ENCODE measurements at places on chromosomes 12 and 14.

- DNase-seq: no peak
Observed at GRCh38 chr12:57225680-57226210, 3.8 kb upstream of the SHMT2 start.

GRCh38 chr14:100893760-100894159, 9.8 kb downstream of the RTL1 start:
- no peak for DNase-seq

DNA sequence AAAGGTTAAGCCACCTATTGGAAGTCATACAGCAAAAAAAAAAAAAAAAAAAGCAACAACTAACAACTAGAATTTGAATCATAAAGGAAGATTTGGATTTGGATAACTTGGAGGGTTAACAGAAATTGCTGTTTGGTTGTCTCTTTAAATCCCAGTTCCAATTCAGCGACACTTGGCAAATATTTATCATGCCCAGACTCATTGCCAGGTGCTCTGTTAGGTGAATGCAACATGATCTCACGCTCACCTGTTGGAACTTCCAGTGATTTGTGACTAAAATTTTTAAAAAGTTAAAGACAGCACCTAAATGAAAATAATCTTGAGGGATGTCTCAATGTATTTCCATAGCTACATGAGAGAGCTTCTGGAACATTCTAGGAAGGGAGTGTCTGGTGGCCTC, 103.7 kb downstream of the TBX3 start:
- peak; percentile 12 for DNase-seq

DNA sequence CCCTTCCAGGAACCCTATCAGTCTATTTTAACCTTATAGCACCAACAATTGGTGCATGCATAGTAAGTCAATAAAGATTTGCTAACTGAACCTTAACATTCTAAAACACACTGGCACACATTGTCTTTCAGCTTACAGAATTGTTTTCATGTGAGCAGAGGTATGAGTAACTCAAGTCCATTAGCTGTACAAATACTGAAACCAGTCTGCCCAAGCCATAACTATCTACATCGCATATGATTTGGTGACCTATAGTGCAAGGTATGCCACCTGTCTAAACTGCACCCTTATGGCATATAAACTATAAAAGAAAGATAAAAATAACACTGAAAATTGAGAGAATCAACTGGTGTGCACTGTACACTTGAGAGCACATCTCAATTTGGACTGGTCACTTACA, 34.8 kb downstream of the SBNO1 start:
- DNase-seq: no peak

DNA sequence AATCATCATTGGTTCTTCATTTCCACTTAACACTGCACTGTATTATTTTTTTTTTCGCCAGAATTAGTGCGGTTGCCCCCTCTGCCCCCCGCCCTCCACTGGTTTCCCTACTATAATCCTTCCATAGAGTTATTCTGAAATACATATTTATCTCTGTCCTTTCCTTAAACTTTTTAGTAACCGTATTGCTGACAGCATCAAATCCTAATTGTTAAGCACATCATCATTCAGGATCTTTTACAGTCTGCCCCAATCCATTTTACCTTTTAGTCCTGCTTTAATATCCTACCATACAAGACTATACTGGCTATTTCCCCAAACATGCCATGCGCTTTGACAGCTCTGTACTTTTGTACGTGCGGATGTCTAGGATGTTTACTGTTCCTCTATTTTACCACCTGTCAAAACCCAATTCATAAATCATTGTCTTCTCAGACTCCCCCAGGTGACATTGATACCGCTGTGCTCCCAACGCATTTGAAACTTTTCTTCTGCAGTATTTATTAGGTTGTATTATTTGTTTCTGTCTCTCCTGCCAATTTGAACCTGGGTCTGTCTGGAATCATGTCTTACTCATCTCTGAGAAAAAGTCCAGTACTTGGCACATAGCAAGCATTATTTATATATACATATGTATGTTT, 1.0 kb downstream of the FGFR1OP2 start:
- no peak for DNase-seq

- no peak for DNase-seq
Observed at GRCh38 chr14:66070542-66071319, 415.4 kb upstream of the CCDC196 start.

GRCh38 chr12:58252914-58253313, 311.5 kb downstream of the ATP23 start:
- no peak for DNase-seq

- no peak for DNase-seq
Observed at GRCh38 chr12:104959335-104959841, 1.3 kb upstream of the SLC41A2 start.

DNA sequence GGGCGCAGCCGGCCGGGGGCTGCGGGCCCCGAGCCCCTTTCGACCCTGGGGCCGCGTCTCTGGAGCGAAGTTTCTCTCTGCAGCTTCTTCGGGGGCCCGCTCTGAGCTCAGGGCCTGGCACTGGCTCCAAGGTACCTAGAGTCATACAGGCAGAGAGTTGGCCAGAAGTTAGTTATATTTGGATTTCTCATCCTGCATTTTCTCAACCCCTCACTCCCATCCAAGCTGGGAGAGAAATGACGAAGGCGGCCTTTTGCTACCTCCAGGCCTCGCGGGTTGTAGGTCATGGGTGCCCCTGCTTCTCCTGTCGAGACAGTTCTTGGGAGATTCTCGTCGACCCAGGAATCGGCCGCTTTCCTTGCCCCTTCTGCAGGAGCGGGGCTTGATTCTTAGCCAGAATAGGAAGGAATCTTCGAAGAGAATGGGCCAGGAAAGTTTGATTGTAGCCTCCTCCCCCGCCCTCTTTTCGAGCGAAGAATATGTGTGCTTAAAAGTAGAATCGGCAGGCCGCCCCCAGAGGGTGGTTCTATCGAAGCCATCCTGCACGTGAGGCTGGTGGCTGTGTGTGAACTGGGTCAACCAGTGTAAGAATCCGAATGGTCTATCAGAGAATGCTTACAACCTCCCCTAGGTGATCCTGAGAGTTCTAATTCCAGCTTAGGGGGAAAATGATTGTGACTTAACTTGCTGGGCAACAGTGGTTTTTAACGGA, 785 bp downstream of the MLEC start:
- no peak for DNase-seq

DNA sequence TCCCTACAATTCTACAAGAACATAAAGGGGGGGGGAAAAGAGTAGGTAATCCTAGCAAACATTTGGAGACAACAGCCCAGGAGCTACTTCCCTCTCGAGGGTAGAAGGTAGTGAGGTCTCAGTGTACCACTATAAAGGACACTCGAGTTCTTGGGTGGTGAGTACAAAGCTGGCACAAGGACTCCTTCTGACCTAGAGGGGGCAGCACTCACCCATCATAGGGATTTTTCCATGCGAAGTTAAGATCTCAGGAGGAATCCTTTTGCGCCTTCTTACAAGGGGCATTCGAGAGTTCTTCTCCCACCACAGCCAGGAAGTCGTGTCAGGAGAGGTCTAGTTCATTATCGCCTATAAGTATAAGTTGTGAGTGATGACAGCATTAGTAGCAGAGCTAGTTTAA, 200.2 kb upstream of the RBM19 start:
- no peak for DNase-seq

GRCh38 chr14:34931206-34931605, 51.6 kb upstream of the SRP54 start:
- no peak for DNase-seq

- DNase-seq: no peak
Observed at GRCh38 chr14:103593577-103593976, 30.8 kb downstream of the COA8 start.

- no peak for DNase-seq
Observed at GRCh38 chr12:99959549-99960170, 25.1 kb downstream of the ANKS1B start.

- no peak for DNase-seq
Observed at GRCh38 chr12:75212072-75212471, 2.4 kb upstream of the KCNC2 start.

GRCh38 chr12:132095520-132096409, 48.4 kb downstream of the DDX51 start:
- DNase-seq: no peak

DNA sequence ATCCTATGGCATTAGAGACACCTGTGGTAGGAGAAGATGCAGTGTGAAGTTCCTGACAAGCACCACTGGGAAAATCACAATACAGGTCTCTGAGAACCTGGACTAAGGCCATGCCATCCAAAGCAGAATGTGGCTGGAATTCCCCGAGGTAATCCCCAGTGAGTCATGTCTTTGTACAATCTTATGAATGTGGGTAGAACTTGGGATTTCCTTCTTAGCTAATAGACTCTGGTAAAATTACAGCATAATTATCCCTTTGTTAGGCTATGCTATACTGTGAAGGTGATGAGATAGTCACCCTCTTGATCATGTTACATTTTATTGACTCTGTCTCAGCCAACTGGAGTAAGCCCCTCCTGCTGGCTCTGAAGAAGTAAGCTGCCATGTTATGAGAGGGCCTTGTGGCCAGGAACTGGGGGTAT, 224.3 kb upstream of the DCN start:
- peak; percentile 3 for DNase-seq

DNA sequence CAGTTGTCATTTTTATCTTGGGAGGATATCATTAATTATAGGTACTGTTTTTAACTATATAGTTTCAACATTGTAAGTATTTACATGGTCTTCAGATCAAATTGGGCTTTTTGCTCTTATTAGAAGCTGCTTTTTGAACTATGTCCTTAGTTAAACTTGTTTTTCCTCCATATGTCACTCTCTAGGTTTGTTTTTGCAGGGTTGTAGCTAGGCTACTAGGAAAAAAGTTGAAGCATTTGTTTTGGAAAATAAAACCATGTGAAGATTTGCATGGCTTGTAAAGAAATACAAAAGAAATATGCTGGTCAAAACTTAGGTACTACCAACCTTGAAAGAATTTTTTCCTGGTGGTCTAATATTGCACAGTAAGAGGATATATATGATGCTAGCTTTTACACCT, 3.4 kb downstream of the ARID2 start:
- no peak for DNase-seq

DNA sequence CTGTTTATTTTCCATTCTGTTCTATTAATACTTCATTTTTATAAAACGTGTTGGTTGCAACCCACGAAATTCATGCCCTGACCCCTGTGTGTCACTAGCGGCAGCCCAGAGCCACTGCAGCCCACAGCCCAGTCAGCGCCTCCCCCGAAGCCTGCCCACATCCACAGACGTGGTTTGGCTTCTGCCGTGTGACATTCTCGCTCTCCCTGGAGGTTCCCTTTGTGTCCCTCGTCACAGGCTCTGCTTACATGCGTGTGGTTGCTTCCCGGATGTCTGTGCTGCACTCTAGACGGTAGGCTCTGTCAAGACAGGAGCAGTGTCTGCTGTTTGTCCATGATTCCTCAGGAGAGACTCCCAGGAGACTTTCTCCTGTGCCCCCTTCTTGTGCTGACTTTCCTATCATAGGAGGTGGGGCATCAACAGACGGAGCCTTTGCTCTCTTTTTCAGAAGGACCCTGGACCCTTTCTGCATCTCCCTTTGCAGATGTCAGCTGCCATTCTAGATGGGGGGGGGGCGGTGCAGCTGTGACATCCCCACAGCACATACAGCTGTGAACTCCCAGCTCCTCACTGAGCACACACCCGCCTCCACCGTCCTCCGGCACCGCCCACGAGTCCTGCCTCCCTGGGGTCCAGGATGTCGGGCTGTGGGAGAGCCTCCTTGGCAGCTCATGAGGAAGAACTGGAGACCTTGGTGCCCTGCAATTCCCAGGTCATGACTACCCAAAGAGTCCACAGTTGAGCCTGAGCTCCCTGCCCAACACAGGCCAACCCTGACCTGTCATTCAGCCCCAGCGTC, 36.8 kb upstream of the PIWIL1 start:
- no peak for DNase-seq

DNA sequence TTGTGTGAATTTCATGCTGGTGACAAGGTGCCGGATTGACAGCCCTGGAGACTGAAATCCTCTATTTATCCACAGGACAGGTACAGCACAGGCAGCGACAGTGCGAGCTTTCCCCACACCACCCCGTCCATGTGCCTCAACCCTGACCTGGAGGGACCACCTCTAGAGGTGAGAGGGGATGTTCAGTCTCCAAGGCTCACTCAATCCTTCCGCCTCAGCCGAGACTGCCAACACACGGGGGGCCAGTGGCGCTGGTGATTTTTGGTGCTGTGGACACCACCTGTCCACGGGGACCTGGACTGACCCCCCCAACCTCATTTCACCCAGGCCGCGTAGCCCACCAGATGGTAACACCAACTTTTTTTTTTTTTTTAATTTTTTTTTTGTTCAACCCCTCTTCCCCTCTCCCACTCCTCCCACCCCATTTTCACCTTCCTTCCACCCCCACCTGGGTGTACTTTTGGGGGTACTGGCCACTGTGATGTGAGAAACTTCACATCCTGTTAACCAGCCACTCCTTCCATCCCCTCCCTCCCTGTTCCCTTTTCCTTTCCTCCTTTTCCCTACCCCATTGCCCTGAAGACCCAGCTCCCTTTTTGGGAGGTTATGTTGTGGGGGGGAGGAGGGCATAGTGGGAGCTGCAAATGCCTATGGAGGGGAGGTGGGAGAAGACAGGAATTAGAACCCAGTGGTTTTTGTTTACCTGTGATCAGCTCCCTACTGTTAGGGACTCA, 12.9 kb downstream of the PCBP2 start:
- DNase-seq: no peak
